Coronary artery (tissue), 2 donors: ENCODE measurements at places on chromosomes 16 and 17.

- no peak for DNase-seq
These were observed 67.5 kb downstream of the IQCK start for GRCh38 chr16:19785512-19786130.

GRCh38 chr16:29811896-29812665 lies at the start of gene PRRT2:
PRRT2 (plus strand) TSS chr16:29812193; CDS start chr16:29813055, 862 bp downstream.
- DNase-seq: peak; percentile 87

DNA sequence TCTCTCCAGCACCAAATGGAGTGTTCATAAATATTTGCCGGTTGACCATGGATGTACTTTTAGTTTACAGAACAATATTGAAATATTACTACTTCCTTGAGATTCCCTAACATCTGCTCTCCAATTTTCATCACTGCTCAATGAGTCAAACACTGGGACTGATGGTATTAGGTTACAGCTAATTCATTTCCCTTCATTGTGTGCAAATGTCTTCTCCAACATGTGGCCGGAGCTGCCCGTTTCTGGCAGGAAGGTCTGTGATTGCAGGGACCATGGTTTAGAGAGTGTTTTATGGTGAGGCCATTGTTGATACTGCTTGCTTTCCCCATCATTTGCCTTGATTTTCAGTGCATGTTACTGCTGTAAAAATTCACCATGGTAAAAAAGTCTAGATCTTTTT lies 209.3 kb downstream of the HS3ST3B1 start:
- no peak for DNase-seq

DNA sequence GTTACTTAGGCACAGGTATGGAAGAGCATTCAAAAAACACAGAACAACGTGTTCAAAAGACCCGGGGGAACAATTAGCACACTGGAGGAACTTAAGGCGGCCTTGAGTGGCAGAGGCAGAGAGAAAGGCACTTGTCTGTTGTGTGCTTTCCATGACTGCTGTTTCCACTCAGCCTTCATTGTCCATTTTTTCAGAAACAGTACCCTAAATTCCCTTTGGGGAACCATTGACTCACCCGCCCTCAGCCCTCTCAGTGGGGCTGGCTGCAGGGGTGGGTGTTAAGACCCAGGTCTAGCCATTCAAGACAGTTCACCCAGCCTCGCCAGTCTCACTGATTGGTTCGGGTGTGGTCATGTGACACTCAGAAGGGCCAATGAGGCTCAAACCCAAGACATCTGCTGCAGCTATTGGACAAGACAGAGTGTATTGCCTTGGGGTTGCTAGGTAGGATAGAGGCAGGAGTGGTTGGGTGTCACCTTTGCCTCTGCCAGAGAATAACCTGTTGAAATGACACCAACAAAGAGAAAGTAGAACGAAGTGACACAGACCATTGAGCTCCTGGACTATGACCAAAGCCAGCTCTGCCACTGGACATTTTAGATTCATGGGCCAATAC lies 19.6 kb upstream of the CEP20 start:
- DNase-seq: no peak

DNA sequence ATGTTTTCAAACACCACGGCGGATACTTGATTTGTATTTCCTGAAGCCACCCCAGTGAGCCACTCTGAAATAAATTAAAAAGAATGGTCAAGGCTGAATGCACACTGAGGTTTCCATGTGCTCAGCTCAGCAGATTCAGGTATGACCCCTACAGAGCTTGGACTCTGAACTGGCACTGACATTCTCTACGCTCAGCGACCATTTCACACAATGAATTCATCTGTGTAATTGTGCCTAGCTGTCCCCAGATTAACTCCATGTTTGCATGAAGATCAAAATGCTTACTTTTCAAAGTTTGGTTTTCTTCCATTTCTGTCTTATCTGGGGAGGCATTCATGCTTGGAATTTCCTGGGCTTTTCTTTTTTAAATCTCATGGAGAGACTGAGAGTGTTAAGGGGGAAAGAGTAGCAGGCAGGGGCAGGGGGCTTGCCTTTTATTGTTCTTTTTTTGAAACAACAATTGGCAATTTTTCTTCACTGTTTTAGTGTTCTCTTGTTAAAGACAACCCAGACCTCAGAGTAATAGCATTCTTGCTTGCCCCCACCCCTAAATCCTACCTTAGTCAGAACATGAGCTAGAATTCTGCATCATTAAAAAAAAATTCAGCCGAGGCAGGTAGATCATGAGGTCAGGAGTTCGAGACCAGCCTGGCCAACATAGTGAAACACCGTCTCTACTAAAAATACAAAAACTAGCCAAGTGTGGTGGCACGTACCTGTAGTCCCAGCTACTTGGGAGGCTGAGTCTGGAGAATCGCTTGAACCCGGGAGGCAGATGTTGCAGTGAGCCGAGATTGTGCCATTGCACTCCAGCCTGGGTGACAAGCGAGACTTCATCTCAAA lies 85.5 kb upstream of the HNF1B start:
- no peak for DNase-seq

GRCh38 chr16:88650749-88651275 lies at the start of gene CYBA:
CYBA (minus strand) TSS chr16:88651053; CDS start chr16:88651013, 40 bp downstream.
- DNase-seq: no peak
